ENCODE measurements at places on chromosomes 5 and 9. TPM values are rescaled to one million over a fixed set of nuclear protein-coding genes. Genes with fewer than 3 reads are reported as not detected.

DNA sequence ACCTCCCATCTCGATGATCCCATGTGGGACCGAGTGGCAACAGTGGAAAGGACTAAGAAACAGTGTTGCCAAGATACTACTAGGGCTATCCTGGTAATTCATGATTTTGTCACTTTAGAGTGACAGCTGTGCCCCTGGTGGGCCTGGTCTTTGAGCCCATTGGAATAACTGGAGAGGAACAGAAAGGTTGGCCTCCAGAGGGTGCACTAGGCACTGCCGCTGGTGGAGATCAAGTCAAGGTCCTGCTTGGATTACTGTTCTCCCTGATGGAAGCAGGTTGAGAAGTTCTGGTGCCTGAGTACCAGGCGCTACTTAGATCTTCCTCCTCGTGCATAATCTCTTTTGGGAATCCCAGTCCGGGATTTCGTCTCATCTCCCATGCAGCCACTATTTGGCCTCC, 129.6 kb downstream of the SEC61B start:
- DNase-seq, result no peak

- DNase-seq, result no peak
Observed at GRCh38 chr5:56803025-56803424, 12.3 kb upstream of the MAP3K1 start.

GRCh38 chr9:21516796-21517195, 34.7 kb upstream of the IFNE start:
- no peak for DNase-seq

DNA sequence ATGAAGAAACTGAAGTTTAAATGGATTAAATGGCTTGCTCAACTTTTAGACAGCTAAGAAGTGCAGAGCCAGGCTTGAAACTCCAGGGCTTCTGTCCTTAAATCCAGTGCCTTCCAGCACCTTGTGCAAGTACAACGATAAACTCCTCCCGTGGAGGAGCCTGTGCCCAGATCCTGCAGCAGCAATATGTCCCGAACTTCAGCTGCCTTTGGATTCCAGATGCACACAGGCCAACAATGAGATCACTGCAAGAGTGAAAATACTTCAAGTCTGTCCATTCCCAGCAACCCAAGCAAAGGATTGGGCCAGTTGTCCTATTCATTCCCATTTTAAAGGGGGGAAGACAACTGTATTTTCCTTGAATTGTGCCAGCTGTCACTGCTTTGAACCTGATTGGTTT, 199.6 kb downstream of the CRB2 start:
- no peak for DNase-seq

DNA sequence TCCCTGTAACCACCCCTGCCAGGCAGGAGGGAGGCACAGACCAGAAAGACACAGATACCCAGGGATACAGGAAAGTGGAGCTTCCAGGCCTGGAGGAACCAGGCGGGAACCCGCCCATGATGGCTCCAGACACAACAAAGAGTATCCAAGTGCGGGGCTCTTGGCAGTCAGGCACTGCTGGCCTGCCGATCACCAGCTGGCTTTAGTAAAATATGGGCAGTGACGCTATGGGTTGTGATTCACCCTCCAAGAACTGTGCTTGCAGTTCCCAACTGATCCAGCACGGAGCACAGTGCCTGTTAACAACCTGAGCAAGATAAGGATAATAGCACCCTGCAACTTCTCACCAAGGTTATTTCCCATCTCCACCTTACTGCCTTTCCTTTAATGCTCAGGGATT, 463.3 kb downstream of the IRX1 start:
- DNase-seq, result no peak

GRCh38 chr5:178306430-178307225, 74.0 kb upstream of the PHYKPL start:
- no peak for DNase-seq

DNA sequence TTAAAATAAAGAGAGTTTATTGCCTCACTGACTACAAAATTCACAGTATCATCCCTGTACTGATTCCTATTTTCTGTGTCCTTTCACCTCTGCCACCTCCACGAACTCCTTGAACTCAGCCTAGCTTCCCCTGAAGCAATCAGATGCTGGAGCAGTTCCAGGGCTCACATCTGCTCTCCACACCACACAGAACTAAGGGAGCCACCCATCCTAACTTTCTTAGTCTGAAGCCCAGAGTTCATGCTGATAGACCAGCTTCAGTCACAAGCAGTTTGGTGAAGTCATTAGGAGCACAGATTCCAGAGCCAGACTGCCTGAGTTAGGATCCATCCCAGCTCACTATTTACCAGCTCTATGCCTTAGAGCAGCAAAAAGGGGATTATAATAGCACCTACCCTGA, 15.6 kb upstream of the EPB41L4A start:
- no peak for DNase-seq

GRCh38 chr9:129139233-129139992, 28.2 kb downstream of the PTPA start:
- peak; percentile 74 for DNase-seq

DNA sequence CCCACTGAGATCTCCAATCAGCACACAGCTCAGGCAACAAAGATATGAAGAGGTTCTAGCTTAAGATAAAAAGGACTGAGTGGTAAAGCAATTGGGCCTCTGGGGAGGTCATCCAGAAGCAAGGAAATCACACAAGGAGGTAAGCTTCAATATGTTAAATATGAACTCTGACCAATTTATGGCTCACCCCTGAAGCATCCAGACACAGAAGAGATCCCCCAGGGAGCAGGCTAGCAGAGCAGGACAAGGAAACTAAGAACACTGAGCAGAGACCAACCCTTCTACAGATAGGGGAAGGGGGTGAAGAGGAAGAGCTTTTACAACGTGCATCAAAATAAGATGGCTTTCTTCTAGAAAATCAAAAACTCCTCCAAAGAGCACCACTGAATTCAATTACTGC, 616.2 kb downstream of the DNAH5 start:
- no peak for DNase-seq

DNA sequence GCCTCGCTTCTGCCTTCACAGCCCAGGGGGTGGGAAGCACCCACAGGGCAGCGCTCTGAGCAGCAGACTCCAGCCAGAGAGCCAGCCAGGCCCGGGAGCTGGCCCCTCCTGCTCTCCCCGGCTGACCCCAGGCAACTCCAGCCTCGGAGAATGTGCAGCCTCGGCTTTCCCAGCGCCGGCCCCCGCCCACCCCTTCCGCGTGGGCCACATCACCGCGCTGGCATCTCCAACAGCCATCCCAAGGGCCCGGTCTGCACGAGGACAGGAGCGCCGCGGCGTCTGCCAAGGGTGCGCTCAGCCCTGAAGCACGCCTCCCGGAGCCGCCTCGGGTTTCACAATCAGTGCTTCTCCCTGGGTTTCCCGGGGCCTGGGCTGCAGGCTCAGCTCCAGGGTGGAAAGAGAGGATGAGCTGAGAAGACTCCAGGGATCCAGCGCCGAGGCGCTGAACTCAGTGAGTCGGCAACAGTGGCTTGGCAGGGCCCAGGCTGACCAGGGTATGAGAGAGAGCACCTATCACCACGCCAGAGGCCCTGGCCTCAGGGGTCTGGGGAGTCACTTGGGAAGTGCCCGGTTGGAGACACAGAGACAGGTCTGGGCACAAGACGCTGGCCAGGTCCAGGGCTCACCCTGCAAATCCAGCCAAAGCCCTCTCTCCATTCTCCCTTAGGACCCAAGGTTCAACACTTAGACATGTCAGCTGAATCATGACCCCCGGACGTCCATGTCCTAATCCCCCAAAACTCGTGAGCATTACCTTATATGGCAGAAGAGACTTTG, 79.6 kb downstream of the ADAMTS2 start:
- no peak for DNase-seq

DNA sequence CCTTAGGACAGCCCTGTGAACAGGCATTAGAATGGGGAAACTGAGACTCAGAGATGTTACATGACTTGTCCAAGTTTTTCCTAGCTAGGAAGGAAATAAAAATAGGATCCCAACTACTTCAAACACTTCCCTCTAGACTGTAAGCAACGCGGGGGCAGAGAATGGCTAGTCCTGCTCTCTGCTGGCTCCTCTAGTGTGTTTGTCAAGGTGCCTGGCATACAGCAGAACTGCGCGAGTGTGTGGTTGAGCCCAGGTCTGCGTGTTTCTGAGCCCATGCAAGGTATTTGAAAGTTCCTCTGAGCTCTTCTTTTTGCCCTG, 152.5 kb downstream of the MACROH2A1 start:
- DNase-seq, result no peak

DNA sequence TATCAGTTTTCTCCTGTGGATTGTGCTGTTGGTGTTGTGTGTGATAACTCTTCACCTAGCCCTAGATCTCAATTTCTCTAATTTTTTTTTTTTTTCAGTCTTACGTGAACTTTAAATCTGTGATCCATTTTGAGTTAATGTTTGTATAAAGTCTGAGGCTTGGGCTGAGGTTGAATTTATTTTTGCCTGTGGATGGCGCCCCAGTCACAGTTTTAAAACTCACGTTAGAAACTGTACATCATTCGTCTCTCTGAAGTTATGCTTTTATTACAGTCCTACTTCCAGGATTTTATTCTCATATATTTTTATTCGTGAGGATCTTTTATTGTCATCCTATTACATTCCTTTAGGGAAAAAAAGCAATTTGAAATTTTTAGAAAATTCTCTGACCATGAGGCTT, 103.1 kb downstream of the EHMT1 start:
- no peak for DNase-seq

DNA sequence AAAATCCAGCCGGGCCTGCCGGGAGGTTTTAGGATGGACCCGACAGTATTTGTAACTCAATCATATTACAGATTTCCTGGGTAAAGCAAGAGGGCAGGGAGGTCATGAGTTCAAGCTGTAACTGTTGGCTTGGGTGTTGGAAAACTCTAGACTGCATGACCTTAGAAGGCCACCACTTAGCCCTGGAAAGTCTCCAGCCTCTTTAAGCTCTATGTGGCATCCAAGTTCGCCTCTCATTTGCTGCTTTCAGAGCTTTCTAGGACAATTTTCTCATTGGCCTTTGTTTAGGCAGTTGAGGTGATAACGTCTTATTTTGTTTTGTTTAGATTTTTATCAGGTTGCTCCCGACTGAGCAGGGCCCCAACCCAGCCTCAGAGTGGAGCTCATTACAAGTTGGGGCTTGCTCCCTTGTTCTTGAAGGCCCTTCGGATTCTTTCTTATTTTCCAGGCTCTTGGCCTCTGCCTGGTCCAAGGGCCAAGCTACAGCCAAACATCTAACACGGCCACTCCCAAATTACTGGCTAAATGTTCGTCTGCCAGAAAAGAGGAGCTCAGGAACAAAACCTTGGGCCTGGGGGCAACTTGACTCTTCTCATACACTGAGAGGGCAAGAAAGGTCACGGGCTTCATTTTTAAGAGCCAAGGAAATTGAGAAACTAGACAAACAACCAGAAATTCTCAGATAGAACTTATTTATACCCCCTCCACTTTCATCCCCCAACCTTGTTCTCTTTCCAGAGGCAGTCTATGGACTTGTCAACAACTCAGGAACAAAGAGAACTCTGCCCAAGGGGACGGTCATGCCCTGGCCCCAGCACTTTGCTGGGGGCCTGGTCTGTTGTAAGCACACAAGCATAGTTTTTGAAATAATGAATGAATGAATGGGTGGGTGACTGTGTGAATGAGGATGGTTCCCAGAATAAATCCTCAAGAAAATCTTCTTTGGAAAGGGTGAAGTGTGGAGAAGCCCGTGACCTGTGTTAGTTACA, 526.9 kb downstream of the BNC2 start:
- DNase-seq, result no peak

DNA sequence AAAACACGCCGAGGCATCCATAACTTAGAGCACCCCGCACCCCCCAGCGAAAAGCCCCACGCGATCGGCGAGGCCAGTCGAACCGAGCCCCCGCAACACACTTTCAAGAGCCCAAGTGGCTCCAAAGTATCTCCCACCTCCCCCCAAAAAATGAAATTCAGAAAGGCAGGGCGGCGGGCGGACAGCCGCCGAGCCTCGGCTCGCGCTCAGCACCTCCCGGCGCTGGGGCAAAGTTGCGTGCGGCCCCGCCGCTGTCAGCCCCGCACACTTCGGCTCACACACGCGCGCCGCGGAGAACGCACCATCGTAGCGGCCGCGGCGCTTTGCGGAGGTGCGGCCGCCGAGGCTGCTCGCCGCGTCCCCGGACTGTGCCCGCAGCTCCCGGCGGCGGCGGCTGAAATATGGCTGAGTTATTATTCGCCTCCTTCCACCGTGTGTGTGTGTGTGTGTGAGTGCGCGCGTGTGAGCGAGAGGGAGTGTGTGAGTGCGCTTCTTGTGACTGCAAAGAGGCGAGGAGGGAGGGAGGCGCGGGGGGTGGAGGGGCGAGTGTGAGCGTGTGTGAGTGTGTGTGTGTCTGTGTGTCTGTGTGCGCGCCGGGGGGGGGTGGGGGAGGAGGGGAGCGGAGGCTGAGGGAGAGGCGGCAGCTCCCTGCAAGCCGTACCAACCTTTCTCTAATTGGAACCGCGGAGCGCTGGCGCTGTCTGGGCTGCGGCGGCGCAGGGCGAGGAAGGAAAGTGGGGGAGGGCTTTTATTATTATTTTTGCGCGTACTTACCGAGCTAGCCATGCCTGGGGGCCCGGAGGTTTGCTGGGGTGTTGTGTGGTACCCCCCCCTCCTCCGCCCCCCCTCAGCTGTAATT, 599 bp downstream of the MLLT3 start:
- DNase-seq, result no peak

GRCh38 chr5:16345454-16345853, 120.1 kb downstream of the ZNF622 start:
- DNase-seq, result no peak

DNA sequence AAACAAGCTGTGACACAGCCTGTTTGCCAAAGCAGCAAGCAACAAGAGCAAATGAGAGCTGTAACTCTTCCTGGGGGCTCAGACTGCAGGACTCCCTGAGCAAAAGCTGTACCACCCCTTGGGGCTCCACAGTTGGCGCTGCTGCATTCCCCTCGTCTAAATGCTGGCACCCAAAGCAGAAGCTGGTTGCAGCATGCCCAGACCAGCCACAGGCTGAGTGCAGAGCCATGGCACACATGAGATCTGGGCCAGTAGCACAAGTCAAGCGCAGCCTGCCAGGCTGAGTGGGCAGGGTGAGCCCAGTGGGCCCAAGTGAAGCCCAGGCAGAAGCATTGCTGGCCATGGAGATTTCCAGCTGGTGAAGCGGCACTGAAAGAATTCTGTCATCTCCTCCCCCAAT, 157.3 kb upstream of the GRAMD2B start:
- no peak for DNase-seq

KLHL3 gene
- total RNA-seq, result 3.3 TPM

PLAC8L1 gene
- not detected for total RNA-seq

DNAJB5 gene
- total RNA-seq, result 14.1 TPM
